CD4-positive, alpha-beta T cell treated with Interleukin-10 for 1 hour (primary cell): ENCODE measurements at places on chromosomes 3 and 15.

DNA sequence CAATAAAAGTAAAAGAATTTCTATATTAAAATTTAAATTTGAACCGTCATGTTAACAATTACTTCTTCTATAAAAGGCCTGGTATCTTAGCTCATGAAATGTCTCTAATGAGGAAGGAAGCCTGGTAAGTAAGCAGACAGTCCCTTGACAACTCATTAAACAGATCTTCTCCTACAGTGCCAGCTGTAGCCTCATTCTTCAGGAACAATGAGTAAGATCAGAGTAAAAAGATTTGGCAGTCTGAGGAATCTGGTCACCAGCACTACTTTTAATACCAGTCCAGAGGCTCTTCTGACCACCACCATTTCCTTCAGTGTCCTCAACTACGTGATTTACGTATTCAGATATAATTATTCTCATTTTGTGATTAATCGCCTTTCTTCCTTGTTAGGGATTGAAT is 955.0 kb upstream of the ALCAM start:
- no peak for DNase-seq

GRCh38 chr3:154013736-154014135 is 107.5 kb upstream of the ARHGEF26 start:
- no peak for DNase-seq

DNA sequence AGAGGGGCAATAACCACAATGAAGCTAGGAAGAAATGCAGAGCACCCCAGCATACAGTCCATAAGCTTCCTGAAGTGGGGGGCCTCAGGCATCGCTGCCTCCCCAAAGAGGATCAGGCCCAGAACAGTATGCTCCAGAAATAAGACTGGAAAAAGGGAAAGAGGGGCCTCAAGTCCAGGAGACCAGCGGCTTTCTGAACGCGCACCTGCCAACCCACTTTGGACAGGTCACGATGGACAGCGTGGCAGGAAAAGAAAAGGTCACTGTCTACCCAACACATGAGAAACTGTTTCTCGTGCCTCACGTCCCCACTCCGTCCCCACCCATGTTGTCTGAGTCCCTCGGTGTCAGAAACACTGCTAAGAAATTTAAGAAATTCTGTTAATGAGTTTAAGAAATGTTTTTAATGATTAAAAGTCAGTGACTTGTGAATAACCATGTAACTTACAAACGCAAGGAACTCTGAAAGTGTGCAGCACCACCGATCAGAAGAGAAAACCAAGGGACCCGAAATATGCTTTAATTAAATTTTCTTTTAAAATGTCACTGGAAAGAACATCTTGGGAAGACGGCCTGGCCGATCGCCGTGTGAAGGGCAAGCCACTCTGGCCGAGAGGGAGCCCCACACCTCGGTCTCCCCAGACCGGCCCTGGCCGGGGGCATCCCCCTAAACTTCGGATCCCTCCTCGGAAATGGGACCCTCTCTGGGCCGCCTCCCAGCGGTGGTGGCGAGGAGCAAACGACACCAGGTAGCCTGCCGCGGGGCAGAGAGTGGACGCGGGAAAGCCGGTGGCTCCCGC is 1.7 kb upstream of the PPARG start:
- no peak for DNase-seq

DNA sequence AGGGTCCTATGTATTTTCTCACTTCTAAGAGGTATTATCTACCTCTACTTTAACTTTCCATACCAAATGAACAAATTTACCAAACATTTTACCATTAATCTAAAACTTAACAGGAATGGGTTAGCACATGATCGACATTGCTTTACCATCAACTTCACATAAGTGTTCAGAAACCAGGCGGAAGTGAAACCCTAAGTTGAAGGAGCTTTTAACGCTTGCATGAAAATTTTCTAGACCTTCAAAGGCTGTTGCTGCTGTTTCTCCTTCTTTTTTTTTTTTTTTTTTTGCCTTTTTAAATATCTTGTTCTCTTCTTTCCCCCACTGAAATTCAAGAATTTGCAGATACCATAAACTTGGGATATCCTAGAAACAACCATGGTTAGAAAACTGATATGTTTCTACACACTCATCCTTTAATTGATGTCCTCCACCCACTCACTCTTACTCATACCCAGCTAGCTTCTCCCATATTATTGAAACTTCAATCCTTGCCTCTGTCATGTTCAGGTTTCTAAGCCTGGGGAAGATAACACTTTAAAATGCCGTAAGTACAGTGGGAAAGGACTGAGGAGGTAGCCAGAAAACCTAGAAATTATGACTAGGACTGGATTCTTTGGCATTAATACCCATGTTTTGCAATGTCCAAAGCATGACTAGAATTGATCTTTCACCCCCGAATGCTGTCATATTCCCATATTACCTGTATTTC is 24.7 kb downstream of the MYO5A start:
- no peak for DNase-seq

DNA sequence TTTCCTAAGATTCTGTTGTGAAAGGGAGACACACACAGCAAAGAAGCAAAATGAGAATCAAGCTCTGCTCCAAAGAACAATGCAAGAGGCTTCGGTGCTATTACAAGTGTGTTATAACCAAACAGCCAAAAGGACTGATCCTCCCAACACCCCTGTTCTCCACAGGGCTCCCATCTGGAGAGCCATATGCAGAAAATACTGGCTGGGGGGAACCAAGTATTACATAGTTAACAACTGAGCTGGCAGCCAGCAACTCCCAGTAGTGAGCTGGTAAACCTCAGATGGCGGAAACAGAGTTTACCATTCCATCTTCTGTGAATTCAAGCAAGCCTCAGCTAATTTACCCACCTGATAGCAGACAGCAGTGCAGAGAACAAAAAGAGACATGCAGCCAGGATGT is 156.4 kb downstream of the NTRK3 start:
- DNase-seq = no peak

GRCh38 chr3:187833799-187834578 is 88.7 kb upstream of the BCL6 start:
- DNase-seq = no peak

- no peak for DNase-seq
Measured at GRCh38 chr15:62854420-62855084, 188.0 kb upstream of the TPM1 start.

DNA sequence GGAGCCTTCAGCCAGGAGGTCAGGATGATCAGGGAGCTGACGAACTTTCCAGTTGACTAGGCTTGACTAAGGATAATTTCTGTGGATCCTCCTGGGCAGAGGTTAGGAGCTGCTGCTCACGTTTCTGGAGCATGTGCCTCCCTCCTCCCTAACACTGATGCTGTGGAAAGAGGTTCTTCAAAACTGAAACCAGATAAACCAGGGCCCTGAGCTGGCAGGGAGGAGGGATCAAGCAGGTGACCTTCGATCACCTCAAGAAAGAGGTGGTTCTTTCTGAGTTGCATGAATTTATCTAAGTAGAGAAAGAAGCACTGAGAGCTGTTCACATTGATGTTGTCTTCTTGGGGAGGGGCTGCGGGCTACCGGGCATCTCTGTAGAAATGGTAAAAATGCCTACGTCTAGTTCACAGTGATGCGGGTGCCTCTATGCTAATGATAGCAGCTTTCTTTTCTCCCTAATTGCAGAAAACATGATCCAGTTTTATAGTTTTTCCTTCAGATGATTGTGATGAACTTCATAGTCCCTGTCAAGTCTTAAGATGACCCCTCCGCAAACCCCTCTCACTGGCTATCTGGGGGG is 332.7 kb upstream of the LRRFIP2 start:
- no peak for DNase-seq

DNA sequence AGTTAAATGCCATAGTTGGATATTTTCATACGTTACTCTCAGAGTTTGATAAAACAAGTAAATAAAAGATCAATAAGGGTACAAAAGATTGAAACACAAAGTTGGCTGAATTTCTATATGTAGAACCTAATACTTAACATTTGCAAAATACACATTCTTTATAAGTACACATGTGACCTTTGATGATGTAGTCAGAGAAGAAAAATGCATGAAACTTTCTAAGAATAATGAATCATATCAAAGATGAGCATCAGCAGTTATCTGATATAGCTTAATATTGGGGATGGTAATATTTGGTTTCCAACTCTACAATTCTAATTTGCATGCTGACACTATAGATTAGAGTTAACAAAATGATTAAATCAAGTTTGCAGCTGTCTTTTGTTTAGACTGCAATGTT is 188.0 kb upstream of the TGFBR2 start:
- DNase-seq = no peak

DNA sequence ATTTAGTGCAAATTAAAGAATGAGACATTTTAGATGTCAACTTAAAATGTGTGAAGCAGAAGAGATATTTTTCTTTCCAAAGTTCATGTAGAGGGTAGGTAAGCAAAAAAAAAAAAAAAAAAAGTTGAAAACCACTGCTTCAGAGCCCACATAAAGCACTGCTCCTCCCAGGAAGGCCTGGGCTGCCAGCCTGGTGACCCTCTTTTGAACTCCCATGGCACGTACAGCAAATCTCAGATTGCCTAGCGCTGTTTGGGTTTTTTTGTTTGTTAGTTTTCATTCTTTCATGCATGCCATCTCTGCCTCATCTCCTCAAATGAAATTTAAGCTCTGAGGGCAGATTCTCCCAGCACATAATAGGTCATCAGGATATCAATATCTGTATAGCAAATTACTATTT is 120.1 kb downstream of the SRGAP3 start:
- DNase-seq = no peak

DNA sequence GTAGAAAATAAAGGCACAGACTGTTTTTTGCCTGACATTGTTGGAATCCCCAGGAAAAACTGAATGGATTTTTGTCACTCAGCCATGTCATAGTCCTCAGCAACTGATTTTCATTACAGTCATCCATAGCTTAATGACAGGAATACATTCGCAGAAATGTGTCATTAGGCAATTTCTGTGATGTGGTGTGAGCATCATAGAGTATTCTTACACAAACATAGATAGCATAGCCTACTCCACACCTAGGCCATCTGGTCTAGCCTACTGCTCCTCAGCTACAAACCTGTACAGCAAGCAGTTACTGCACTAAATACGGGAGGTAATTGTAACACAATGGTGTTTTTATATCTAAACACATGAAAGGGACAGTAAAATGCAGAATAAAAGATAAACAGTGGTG is 34.4 kb upstream of the FBN1 start:
- DNase-seq = no peak

DNA sequence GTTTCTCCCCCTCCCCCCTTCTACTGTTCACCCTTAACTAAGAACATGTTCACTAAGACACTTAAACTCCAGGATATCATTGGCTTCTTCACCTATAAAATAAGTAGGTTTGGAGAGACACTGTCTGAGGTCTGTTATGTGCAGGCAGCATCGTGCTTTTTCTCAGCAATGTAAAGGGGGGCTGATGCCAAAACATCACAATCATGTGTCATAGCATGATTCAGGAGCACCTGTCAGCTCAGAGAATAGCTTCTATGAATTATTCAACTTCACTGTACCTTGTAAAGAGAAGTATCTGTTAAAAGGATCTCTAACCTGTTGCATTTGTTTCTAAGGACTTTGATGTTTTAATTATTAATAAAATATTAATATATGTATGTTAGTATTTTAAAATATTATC is 211.4 kb upstream of the EPHA3 start:
- DNase-seq = no peak

DNA sequence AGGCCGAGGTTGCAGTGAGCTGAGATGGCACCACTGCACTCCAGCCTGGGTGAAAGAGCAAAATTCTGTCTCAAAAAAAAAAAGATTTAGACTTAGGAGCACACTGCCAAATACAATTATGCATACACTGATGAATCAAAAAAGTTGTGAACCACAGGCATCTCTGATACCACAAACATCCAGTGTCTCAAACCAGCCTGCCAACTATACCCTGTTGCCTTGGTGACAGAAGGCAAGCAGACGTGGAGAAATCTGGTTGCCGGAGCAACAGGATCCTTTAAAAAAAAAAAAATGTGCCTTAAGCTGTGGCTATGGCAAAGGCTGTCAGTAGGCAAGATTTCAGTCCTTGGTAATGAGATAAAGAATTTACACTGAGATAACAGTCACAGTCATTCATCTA is 202.3 kb downstream of the NEK10 start:
- no peak for DNase-seq
